HCEC 1CT (cell line): ENCODE measurements at places on chromosomes 7 and 10.

- peak; percentile 40 for DNase-seq
Observed at GRCh38 chr7:116331020-116331419, 120.7 kb downstream of the TES start.

DNA sequence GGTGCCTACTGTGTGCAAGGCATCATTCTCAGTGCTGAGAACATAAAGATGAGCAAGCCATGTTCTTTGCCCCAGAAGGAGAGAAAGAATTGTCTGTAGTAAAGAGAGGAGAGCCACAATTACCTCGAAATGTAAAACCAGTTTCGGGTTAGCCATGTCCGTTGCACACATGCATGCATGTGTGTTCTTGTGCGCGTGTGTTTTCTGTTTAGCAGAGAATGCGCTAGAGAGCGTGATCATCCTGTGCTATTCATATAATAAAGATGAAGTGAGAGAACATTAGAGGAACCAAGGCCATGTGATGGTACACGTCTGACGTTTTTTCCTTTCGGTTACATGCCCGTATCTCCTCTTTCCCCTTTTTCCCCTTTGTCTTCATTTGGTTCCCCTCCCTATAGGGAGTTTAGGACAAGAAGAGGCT is 158.2 kb downstream of the CELF2 start:
- no peak for DNase-seq

GRCh38 chr10:29603223-29603896 is 31.4 kb downstream of the SVIL start:
- no peak for DNase-seq

- no peak for DNase-seq
Observed at GRCh38 chr10:129935102-129935866, 28.8 kb downstream of the EBF3 start.

DNA sequence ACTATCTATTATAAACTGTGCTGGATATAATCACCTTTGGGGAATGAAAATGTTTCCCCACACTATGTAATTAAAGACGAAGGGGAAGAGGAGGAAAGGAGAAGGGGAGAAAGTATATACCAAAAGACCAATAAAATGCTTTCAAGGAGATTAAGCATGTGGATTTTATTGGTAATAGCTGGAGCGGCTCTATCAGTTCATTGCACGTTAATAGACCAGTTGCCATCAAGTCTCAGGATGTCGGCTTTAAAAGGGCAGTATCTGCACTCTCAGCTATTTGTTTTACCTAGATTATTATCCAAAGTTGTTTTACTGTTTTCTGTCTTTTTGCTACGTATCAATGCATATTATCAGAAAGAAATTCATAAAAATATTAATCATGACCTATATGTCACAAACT is 9.0 kb downstream of the ETV1 start:
- no peak for DNase-seq

DNA sequence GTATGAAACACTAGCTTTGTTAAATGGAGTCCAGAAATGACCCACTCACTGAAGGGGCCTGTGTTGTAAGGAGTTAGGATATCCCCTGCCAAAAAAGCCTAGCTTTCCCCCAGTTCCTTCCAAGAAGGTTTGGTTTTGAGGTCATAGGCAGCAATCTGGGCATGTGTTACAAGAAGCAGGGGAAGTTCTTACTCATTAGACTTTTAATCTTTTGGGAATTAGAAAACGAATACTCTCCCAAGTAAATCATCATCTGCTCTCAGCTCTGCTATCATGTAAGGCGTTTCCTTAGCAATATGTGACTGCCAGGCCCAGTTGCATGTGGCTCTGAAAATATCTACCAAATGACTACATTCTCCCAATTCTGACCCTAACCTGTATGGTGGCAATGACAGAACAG is 3.7 kb downstream of the NOD1 start:
- peak; percentile 67 for DNase-seq

DNA sequence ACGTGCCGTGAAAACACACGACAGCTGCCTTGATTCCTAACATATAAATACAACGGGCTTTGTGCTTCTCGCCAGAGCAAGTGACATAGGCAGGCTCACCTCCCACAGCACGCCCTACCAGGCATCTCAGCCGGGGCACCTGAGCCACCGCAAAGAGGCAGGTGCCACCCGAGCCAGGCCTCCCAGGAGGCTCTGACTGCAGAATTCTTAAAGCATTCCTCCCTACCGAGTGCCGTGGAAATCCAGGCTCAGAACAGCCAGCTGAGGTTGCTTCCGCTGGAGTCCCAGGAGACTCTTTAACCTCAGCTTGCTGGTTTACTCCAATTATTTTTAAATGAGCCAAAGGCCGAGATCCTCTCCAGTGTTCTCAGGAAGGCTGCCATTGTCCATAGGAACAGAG is 206.5 kb downstream of the USP6NL start:
- DNase-seq = no peak

DNA sequence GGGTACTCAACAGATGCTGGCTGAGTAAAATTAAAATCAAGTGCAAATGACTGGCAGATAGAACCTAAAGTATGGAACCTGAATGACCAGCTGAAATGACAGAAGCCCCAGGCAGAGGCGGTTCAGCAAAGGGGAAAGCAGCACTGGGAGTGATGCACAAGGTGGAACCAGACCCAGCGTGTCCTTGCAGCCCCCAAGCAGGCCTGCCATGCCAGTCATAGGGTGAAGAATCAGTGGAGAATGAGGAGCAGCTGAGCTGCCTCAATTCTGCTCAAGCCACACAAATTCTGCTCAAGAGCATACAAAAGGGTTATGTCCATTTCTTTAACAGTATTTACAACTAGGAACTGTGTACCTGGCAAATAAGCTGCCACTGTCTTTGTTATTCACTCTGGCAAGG is 8.7 kb downstream of the ACTR1A start:
- no peak for DNase-seq

GRCh38 chr7:41475801-41476459 is 227.0 kb downstream of the INHBA start:
- no peak for DNase-seq

DNA sequence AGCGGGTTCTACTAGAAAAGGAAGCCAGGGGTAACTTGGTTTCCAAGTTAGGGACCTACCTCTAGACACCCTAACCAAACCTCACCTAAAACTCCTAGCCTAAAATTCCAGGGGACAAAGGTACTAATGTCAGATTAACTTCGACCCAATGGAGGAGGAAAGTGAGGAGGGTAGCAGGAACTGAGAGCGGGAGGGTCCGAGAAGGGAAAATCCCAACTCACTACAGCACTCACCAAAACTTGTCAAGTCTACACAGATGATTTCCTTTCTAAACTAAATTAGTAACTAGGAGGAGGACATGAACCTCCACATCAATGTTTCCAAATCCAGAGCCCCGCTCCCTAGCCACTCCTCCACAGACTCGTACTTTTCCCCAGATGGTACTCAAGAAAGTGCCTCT is 22.6 kb downstream of the CHCHD3 start:
- DNase-seq = no peak

GRCh38 chr10:104041891-104042535 is 43.7 kb downstream of the COL17A1 start:
- DNase-seq = no peak

GRCh38 chr10:35471435-35471834 is 133.7 kb upstream of the GJD4 start:
- DNase-seq = no peak

- DNase-seq = no peak
Observed at GRCh38 chr10:14552015-14552414, 221.3 kb upstream of the FRMD4A start.

DNA sequence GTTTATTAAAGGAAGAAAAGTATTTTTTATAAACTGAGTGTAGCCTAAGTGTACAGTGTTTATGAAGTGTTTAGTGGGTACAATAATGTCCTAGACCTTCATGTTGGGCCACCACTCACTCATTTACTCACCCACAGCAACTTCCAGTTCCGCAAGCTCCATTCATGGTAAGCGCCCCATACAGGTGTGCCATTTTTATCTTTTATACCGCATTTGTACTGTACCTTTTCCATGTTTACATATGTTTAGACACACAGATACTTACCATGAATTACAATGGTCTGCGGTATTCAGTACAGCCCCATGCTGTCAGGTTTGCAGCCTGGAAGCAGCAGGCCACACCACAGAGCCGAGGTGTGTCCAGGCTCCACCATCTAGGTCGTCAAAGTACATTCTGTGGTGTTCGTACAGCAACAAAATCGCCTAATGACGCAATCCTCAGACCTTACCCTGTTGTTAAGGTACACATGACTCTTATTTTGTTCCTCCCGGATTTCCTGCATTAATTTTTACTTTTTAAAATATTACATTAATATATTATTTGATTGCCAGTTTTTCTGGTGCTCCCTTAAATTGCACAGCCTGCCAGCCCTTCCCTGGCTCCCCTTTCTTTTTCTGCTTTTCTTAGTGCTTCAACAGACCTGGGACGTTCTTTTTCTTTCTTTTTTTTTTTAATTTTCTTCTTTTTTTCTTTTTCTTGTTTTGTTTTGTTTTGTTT is 881 bp upstream of the SSBP1 start:
- no peak for DNase-seq

GRCh38 chr7:24404315-24404714 is 120.3 kb downstream of the NPY start:
- DNase-seq = no peak

- no peak for DNase-seq
Observed at GRCh38 chr7:50718311-50718710, 64.4 kb downstream of the GRB10 start.

DNA sequence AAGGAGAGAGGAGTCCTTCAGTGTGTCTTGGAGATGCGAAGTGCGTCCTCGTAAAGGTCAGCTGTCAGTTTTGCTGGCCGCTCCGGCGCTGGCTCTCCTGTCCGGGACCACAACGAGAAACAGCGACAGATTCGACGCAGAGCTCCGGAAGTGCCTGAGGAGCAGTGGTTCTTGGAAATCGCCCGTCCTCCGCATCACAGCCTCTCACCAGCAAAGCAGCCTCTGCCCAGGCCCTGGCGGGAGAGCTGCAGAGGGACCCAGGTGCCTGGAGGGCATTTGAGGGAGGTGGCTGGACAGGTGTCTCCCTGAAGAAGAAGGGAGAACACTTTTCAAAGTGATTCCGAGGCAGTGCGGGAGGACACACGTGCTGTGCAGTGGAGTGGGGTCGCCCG is 11.6 kb upstream of the AP5Z1 start:
- DNase-seq = no peak

DNA sequence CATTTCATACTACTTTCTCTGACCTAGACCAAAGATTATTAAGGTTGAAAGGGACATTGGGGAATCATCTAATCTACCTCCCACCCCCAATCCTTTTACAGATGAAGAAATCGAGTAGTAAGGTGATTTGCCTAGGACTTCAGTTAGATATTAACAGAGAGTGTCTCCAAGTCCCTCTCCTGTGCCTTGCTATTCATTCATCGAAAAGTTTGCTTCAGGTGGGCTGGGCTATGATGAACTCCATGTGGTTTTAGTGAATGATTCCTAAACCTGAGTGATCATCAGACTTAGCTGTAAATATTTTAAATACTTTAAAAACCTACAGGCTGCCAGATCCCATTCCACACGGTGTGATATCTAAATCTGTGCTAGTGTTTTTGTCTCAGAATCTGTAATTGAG is 259.4 kb upstream of the SORCS1 start:
- DNase-seq = no peak

DNA sequence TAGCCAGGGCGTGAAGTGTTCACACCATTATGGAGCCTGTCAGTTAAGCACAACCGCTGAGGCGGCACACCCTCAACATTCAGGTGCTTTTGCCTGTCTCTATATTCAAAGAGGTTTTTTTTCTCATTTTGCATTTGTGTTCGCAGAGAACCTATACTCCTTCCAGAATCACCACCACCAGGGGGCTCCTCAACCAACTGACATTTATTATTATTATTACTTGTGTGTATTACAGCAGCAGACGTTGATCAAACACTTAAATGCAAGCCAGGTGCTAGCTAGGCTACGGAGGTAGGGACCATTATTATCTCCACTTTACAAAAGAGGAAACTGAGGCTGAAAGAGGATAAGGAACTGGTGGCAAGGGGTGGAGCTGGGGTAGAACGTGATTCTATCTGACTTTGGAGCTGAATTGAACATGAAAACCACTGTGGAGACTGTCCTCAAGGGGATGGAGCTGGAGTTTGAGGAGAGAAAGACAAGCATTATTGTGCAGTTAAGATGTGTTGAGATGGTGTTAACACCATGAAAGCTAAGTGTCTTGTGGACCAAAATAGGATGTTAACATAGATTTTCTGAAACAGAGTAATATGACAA is 133.8 kb upstream of the PLXNA4 start:
- peak; percentile 37 for DNase-seq

DNA sequence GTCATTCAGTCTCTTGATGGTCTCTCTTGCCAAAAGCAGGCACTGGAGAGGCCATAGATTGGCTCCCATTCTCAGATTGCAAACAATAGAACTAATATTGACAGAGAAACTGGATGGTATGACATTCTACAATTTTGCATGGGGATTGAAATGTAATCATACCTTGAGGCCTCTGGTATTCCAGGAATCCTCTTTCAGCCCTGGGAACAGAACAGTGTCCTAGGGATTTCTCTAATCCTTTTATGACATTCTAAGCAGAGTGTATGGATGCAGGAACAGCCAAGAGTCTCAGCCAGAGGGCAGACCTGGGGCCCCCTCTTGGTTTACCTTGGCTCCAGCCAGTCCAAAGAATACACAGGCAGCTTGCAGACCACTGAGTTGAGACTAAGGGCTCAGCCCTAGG is 206.4 kb downstream of the KCNMA1 start:
- no peak for DNase-seq

DNA sequence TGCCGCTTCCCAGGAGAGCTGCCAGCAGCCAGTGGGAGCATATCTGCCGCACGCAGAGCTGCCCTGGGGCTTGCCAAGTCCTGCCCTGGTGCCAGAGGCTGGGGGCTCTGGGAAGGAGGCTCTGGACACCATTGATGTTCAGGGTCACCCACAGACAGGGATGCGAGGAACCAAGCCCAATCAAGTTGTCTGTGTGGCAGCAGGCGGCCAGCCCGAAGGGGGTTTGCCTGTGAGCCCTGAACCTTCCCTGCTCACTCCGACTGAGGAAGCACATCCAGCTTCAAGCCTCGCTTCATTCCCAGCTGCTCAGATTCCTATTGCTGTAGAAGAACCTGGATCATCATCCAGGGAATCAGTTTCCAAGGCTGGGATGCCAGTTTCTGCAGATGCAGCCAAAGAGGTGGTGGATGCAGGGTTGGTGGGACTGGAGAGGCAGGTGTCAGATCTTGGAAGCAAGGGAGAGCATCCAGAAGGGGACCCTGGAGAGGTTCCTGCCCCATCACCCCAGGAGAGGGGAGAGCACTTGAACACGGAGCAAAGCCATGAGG is 94.6 kb downstream of the TACC2 start:
- no peak for DNase-seq

GRCh38 chr7:18890134-18890533 is 227.3 kb downstream of the TWIST1 start:
- peak; percentile 87 for DNase-seq
